ENCODE measurements at places on chromosomes 5 and 9. TPM values are rescaled to one million over a fixed set of nuclear protein-coding genes. Genes with fewer than 3 reads are reported as not detected.

GFI1B gene
- not detected for total RNA-seq

SPOCK1 gene
- 8.7 TPM for total RNA-seq

SUB1 gene
- total RNA-seq = 294 TPM

FBP2 gene
- 0.28 TPM for total RNA-seq

SHB gene
- total RNA-seq = 18.5 TPM

RAB3C gene
- 16.1 TPM for total RNA-seq

ASPN gene
- not detected for total RNA-seq

GBGT1 gene
- 98.4 TPM for total RNA-seq

ZDHHC11 gene
- 14.3 TPM for total RNA-seq

EQTN gene
- total RNA-seq = not detected

DBH gene
- 0.08 TPM for total RNA-seq

LMNB1 gene
- total RNA-seq = 69.8 TPM

C5orf58 gene
- total RNA-seq = 0.28 TPM

OR13C8 gene
- total RNA-seq = not detected

PCDHGC3 gene
- 68.2 TPM for total RNA-seq

FAM153A gene
- total RNA-seq = not detected

LARP1 gene
- 198 TPM for total RNA-seq

ZDHHC11B gene
- total RNA-seq = not detected

TLX3 gene
- total RNA-seq = 0.23 TPM

SETD9 gene
- 16.0 TPM for total RNA-seq

FAM81B gene
- total RNA-seq = 1.2 TPM

Data from endothelial cell (in vitro differentiated cells).